Cerebellar cortex (tissue), 1 donor: ENCODE measurements at places on chromosomes 1 and 21.
A peak's percentile ranks its signal among the peaks of the same experiment; 100 is the strongest.

GRCh38 chr21:34994766-34995631 lies 54.1 kb downstream of the RUNX1 start:
- DNase-seq: no peak

- DNase-seq: no peak
These were observed 35.2 kb upstream of the RGS8 start for GRCh38 chr1:182719553-182719952.

DNA sequence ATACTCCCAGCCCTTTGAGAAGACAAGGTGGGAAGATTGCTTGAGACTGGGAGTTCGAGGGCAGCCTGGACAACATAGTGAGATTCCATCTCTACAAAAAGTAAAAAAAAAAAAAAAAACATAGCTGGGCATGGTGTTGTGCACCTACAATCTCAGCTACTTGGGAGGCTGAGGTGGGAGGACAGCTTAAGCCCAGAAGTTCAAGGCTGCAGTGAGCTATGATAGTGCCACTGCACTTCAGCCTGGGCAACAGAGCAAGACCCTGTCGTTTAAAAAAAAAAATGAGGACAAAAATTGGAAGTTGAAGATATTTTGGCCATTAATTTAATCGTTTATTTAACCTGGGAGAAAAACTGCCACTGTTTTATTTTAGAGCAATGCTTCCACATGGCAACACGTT lies 1.1 kb downstream of the URB1 start:
- no peak for DNase-seq

GRCh38 chr1:213300433-213300832 lies 249.4 kb downstream of the RPS6KC1 start:
- no peak for DNase-seq

DNA sequence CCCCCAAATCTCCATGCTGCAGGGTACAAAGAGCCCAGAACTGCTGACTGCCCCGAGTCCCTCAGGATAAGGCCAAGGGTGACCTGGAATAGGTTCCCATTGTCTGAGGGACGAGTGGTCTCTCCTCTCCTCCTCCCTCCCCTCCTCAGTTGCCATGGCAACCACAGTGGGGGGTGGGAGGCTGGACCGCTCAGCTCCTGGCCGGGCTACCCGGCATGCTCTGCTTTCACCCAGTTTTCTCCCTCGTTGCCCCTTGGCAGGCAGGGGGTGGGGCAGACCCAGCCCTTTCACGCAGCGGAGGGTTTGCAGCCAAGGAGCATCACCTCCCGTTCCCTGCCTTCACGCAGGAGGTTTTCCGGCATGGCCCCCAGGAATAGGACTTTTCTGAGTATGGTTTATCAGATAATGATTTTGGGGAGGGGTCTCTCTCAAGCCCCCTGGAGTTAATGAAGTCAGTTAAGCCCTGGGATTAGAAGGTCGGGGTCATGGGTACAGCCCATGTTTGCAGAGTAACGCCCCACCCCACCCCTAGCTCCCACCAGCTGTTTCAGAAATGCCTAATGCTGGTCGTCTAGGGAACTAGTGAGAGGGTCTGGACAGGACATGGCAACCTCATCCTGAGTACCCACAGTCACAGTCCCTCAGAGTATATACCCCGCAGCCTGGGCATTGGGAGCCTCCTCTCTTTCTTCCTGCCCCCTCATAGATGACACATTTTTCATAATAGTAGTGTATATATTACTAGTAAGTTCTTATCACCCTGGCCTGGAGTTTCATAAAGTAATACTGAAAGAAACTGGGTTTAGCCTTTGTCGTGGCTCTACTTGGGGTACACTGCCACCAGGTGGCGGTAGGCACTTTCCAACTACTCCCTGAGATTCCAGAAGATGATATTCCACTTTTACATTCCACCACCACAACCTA lies 20.7 kb downstream of the C1QB start:
- DNase-seq: peak; percentile 34

DNA sequence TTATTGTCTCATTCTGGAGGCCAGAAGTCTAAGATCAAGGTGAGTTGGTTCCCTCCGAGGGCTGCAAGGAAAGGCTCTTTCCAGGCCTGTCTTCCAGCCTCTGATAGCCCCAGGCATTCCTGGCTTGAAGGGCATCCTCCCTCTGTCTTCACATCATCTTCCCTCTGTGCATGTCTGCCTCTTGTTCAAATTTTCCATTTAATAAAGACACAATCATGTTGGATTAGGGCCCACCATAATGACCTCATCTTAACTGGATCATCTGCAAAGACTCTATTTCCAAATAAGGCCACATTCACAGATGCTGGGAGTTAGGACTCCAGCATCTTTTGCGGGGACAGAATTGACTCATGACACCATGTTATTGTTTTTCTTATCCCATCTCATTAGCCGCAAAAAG lies 24.5 kb downstream of the HUNK start:
- DNase-seq: no peak

GRCh38 chr1:175580841-175581240 lies 162.6 kb downstream of the TNR start:
- no peak for DNase-seq

DNA sequence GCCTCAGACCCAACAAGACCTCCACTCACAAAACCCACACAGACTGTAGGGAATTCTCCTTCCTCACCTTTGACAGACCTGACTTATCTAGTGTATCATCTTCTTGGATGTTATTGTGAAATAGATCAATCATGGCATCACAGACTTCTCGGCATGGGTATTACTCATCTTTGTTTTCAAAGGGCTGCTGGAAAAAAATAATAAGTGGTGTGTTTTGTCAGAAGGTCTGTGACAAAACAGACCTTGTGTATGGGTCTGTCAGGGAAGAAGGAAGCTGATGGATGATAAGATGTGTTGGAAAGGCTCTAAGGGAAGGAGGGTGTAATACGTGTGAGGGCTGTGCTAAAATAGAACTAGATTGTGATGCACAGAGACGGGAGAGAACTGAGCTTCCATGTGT lies 13.9 kb upstream of the S100A7 start:
- no peak for DNase-seq

DNA sequence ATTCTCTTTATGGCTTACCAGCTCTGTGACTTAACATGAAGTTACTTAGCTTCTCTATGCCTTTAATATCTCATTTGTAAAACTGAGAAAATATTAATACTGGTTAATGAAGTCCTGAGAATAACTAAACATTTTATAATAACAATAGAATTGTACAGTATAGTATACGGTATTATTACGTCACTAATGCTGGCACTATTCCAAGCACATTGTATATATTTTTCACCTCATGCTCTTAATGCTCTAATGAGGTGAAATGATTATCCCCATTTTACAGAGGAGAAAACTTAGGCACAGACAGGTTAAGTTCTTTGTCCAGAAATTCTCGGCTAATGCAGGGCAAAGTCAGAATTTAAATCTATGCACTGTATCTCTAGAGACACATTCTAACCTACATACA lies 856 bp downstream of the OR6K3 start:
- no peak for DNase-seq

DNA sequence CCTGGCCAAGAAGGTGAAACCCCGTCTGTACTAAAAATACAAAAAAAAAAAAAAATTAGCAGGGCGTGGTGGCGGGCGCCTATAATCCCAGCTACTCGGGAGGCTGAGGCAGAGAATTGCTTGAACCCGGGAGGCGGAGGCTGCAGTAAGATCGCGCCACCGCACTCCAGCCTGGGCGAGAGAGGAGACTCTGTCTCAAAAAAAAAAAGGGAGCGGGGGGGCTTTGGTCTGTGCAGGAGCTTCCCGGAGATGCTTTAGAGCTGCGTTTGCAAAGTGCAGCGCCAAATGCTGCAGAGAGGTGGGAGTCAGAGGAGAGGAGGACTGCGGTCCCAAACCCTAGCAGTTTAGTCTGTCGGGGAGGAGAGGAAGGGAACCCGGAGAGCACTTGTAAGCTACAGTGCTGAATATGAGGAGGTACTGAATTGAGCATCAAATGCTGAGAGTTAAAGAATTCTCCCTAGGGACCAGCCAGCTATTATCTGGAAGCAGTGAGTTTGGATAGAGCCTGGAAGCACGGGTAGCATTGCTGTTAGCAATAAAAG lies 569 bp downstream of the FALEC start:
- peak; percentile 64 for DNase-seq

GRCh38 chr1:87331365-87332241 lies 2.9 kb downstream of the LMO4 start:
- peak; percentile 21 for DNase-seq

DNA sequence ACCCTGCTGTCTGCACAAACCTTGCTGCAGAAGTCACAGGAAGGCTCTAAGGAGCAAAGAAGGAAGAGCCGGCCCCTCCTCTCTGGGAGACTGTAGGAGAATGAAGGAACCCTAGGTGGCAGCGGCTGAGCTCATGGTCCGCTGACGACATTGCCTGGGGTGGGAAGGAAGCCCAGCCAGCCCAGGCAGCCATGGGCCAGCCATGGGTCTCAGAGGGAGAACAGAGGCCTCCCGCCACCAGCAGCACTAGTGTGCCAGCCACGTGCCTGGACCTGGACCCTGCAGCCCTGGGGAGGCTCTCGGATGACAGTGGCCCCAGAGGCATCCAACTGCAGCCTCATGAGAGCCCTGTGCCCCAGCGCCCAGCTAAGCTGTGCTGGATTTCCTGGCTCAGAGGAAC lies 49.2 kb upstream of the POFUT2 start:
- no peak for DNase-seq

DNA sequence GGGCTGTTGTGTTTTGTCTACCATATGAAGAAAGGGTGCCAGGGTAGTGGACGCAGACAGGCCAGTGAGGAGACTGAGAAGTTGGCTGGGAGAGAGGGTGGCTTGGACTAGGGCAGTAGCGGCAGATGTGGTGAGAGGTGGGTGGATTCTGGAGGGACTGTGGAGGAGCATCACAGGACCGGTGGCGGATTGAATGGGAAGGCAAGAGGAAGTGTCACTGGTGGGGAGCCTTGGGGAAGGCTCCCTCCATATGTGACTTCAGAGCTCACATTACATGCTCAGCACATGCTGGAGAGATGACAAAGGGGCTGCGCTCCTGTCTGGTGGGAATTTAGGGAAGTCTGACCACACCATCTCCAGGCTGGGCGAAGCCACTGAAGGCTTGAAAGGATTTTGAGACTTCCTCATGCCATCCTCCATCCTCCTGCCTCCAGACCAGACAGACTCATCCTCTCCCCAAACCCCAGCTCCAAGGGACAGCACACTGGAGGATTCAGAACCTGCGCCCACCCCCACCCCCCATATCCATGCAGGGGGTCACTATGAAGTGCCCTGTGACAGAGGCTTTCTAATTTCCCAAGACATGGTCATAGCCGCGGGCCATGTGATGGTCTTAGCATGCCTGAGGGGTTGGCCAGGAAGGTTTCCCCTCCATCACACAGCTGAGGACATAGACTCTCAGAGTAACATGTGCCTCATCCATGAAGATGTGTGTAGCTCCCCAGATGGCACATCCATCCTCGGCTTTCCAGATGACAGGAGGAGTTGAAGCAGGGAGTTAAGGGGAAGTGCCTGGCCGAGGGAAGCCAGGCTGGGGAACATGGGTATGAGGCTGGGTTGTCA lies 138.8 kb upstream of the WNT4 start:
- DNase-seq: no peak

DNA sequence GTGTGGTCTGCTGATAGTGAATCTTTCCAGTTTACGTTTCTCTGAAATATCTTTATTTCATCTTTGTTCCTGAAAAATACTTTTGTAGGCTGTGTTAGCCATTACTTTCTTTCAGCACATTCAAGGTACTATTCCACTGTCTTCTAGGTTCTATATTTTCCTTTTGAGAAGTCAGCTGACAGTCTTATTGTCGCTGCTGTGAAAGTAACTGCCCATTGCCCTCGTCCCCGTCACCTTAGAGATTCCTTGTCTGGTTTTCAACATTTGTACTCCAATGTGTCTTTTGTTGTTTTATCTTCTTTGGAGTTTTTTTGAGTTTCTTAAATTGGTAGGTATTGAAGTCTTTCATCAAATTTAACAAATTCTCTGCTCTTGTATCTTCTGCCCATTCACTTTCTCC lies 19.8 kb upstream of the MX2 start:
- DNase-seq: no peak

DNA sequence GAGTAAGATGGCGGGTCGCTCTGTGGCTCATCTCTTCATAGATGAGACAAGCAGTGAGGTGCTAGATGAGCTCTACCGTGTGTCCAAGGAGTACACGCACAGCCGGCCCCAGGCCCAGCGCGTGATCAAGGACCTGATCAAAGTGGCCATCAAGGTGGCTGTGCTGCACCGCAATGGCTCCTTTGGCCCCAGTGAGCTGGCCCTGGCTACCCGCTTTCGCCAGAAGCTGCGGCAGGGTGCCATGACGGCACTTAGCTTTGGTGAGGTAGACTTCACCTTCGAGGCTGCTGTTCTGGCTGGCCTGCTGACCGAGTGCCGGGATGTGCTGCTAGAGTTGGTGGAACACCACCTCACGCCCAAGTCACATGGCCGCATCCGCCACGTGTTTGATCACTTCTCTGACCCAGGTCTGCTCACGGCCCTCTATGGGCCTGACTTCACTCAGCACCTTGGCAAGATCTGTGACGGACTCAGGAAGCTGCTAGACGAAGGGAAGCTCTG lies 2.4 kb downstream of the TNFAIP8L2 start:
- no peak for DNase-seq

GRCh38 chr1:23133587-23133986 lies 35.1 kb downstream of the LUZP1 start:
- no peak for DNase-seq

DNA sequence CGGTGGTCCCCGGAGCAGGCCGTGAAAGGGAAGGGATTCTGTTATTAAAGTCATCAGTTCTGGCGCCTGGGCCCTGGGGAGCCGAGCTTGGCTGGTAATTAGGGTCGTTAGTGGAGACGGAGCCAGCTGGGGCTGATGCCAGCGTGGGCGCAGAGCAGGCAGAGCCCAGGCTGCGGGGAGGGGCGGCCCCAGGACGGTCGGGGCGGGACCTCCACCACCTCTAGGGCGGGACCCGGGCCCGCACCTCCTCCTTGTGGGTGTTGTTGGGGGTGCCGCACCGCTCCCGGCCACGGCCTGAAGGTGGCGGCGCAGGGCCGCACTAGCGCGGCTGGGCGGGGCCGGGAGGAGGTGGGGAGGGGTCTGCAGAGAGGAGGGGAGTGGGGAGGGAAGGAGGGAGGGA lies 470.6 kb downstream of the PTPRU start:
- DNase-seq: peak; percentile 11

GRCh38 chr1:4676253-4676652 lies 21.8 kb downstream of the AJAP1 start:
- no peak for DNase-seq

DNA sequence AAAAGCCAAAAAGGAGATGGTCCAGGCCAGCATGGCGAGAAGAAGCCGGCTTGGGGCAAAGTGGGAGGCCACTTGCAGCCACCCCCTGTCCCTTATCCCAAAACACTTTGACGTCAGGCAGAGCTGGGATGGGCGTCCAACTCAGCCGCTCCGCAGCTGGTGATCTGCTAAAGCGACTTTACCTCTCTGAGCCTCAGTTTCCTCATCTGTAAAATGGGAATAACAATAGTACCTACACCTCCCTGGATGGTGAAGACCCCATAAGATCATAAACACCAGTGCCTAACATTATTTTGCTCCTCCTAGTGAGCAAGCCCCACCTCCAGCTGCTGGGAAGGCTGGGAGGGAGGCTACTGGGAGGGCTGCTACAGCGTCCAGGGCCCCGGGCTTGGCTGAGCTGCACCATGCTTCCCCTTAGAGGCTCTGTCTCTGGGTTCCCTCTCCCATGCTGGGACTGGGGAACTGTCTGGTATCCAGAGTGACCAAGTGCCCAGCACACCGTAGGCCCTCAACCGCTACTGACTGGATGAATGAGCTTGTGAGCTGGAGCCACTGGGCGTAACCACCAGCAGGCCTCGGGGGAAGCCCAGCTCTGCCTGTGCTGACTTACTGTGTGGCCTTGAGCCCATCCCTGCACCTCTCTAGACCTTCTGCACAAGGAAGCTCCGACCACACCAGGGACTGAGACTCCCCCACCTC lies 18.3 kb downstream of the IFFO2 start:
- peak; percentile 71 for DNase-seq
